ENCODE measurements at places on chromosomes 3 and 15.

DNA sequence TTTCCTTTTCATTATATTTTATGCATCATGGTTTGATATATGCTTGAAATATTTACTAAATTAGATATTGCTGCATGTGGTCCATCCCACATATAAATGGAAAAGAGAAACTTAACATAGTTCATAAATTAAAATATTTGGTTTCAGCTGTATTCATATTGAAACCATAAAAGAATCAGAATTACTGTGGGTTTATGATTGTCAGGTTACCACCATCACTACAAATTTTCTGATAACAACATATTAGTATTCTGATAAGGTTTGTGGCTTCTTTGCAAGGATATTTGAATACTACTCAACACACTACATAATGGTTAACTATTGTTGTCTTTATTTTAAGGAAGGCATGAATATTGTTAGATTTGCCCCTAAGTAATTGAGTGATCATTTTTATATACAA is 235.5 kb downstream of the UBE2E2 start:
- DNase-seq: no peak

- DNase-seq: no peak
These were observed 511.3 kb downstream of the DIPK2A start for GRCh38 chr3:144482876-144483275.

- no peak for DNase-seq
These were observed 56.4 kb upstream of the KCNMB2 start for GRCh38 chr3:178479860-178480259.

DNA sequence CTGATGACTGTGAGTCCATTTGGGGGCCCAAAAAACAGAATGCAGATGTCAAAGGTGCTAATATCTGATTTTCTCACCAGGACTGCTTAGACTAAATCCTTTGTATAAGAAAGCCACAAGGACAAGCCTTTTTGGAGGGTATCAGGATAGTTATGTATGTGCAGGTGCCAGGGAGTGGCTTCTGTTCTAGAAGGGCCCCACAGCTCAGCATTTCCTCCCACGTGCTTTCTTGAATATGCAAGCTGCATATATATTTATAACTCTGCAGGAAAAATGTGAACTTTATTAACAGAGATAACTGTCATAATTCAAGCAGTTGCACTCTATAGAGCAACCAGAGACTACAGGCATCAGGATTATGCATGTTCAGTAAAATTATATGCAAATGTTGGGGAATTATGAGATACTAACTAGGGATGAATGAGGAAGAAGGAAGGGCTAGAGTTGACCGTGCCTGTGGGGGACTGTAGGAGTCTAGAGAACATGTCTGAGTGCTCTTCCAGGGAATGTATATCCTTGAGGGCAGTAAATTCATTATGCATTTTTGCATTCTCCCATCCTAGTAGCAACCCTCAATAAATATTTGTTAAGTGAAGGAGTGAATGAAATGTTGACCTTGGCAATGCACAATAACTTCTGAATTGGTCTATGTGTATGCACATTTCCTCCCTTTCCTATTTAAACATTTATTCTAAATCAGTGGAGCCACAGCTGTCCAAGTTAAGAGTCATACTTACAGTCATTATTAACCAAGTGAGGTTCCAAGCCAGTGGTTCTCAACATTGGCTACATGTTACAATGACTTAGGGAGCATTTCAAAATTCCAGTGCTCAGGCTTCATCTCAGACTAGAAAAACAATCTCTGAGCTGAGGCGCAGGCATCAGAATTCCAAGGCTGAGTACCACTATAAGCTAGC is 94.8 kb upstream of the ANKRD28 start:
- peak; percentile 7 for DNase-seq

GRCh38 chr3:23667536-23668429 is 138.0 kb upstream of the UBE2E1 start:
- DNase-seq: no peak

DNA sequence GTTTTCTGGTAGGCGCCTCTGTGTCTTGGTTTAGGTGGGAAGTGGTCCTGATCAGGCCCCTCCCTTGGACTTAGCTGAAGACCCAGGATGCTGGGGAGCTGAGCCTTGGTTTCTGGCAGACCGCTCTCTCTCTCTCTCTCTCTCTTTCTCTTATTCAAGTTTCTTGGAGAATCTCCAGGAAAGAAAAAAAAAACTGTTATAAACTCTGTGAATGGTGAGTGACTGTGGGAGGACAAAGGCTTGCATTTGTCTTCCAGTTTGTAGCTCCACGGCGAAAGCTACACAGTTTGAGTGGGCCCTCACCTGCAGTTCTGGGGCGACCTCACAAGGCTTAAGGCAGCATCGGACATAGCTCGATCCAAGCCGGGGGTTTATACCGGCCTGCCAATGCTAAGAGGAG is 7.5 kb downstream of the DET1 start:
- DNase-seq: no peak
